ENCODE measurements at places on chromosomes 12 and 14.

GRCh38 chr14:34184126-34184525, 233.3 kb upstream of the EGLN3 start:
- DNase-seq, result no peak

DNA sequence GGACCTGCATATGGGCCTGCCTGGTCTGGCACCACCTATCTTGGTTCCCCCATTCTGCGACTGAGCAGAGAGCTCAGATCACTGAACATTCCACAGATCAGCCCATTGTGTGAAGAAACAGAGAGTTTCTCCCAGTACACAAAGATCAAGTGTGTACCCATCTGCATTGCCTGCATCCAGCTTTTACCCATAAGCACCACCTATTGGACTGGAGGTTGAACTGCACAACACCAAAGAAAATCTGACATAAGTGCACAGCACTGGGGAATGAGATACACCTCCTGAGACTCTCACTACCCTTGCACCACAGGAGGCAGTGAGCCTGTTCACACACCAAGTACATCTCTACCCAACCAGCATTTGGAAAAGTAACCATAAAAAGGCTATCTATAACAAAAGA, 362.6 kb upstream of the CLEC14A start:
- DNase-seq, result no peak

GRCh38 chr12:75479963-75480461, 543 bp upstream of the GLIPR1 start:
- no peak for DNase-seq

DNA sequence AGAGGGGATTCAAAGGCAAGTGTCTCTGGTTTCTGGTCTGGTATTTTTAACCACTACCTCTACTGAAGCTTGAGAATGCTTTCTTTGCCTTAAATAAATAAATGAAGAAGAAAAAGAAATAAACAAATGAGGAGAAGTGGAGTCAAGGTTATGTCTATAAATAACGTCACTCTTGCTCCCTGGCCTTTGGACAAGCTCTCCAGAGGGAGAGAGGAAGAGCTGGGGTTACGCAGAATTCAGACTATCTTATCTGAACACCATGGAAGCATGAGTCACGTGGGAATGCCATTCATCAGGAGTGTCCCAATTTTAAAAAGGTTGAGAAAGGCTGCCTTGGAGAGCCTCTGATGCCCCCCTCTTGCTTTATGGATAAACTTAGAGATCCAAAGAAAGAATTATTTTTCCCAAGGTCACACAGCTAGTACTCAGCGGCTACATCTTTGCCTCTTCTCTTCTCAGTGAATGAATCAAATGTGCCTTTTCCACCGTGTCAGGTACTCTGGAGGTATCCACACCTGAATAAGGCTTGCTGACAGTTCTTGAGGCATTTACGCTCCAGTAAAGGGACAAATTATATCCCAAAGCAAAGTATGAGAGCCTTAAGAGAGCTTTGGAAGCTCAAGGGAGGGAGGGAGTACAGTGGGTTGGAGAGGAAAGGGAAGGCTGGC, 12.9 kb upstream of the MSI1 start:
- DNase-seq, result no peak

- no peak for DNase-seq
Measured at GRCh38 chr14:65054471-65055085, 47.7 kb downstream of the MAX start.

- no peak for DNase-seq
Measured at GRCh38 chr12:26445909-26446308, 250.5 kb downstream of the SSPN start.

- no peak for DNase-seq
Measured at GRCh38 chr14:32370714-32371113, 41.6 kb downstream of the AKAP6 start.
